ENCODE measurements at places on chromosomes 6 and 20.

- no peak overlapping the region for H3K27ac ChIP-seq
- DNase-seq: no peak
- H3K27me3 ChIP-seq: no peaks in the 10 kb centered on the region
- peaks cover 15% of the 10 kb centered on the region for H3K36me3 ChIP-seq
- no peak overlapping the region for H3K4me3 ChIP-seq
These were observed 182.1 kb downstream of the UTRN start for GRCh38 chr6:144467172-144467762.

DNA sequence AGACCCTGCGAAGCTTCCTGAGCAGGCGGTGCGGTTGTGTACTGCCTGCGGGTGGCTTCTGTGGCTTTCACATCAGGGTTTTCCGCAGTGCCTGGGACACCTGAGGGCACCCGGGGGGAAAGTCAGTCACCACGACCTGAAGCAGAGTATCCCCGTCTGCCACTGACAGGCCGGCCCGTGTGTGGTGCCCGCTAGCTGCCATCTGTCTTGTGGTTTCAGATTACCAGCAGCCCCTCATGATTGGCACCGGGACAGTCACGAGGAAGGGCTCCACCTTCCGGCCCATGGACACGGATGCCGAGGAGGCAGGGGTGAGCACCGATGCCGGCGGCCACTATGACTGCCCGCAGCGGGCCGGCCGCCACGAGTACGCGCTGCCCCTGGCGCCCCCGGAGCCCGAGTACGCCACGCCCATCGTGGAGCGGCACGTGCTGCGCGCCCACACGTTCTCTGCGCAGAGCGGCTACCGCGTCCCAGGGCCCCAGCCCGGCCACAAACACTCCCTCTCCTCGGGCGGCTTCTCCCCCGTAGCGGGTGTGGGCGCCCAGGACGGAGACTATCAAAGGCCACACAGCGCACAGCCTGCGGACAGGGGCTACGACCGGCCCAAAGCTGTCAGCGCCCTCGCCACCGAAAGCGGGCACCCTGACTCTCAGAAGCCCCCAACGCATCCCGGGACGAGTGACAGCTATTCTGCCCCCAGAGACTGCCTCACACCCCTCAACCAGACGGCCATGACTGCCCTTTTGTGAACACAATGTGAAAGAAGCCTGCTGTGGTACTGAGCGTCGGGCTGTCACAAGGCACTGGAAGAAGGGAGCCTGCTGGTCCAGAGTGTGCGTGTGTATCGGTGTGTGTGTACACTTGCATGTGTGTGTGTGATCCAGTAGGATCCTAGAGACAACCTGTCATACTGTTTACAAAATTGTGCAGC lies 54.4 kb downstream of the GOPC start:
- DNase-seq: peak; percentile 77
- H3K27ac ChIP-seq: peak overlapping the region; percentile 88
- no peaks in the 10 kb centered on the region for H3K36me3 ChIP-seq
- H3K27me3 ChIP-seq: no peaks in the 10 kb centered on the region
- peaks cover 23% of the 10 kb centered on the region for H3K4me1 ChIP-seq
- peak overlapping the region; percentile 71 for H3K4me3 ChIP-seq

GRCh38 chr6:33052627-33053026 lies 20.8 kb downstream of the HLA-DPA1 start:
- H3K27ac ChIP-seq: no peak overlapping the region
- no peak for DNase-seq
- H3K4me3 ChIP-seq: no peak overlapping the region
- no peaks in the 10 kb centered on the region for H3K27me3 ChIP-seq
- no peaks in the 10 kb centered on the region for H3K4me1 ChIP-seq

- no peak overlapping the region for H3K27ac ChIP-seq
- no peak overlapping the region for H3K4me3 ChIP-seq
- no peaks in the 10 kb centered on the region for H3K27me3 ChIP-seq
- H3K36me3 ChIP-seq: no peaks in the 10 kb centered on the region
- peaks cover 13% of the 10 kb centered on the region for H3K4me1 ChIP-seq
These were observed 3.9 kb upstream of the FANCE start for GRCh38 chr6:35448191-35448590.

DNA sequence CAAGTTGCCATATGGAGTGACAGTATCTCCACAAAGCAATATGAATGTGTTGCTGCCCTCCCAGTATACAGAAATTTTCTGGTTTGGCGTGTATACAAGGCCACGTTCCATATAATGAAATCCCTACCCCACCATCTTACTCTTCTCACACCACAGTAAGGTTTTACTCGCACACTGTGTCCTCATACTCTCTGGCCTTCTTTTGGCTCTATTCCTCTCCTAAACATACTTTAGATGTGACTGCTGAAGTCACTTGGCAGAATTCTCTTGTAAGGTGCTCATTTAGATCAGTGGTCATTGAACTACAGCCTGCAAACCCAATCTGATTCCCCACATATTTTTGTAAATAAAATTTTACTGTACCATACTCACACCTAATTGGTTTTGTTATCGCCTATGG lies 123.2 kb downstream of the RFPL4B start:
- H3K27ac ChIP-seq: no peak overlapping the region
- no peak overlapping the region for H3K4me3 ChIP-seq
- no peak for DNase-seq
- no peaks in the 10 kb centered on the region for H3K27me3 ChIP-seq
- H3K4me1 ChIP-seq: no peaks in the 10 kb centered on the region

DNA sequence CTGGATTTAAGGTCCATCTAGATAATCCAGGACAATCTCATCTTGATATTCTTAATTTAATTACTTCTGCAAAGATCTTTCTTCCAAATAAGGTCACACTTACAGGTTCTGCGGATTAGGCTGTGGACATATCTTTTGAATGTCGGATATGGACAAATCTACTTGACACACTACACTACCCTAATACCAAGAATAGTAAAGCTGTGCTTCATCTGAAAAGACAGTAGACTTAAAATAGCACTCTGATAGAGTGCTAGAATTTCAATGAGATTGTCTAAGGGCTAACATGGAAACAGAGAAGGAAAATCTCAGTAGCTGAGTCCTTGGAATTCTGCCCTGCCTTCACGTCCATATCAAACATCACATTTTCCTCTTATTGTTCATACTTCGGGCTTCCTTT lies 1238.0 kb downstream of the EPHA7 start:
- H3K27ac ChIP-seq: no peak overlapping the region
- no peak overlapping the region for H3K4me3 ChIP-seq
- no peaks in the 10 kb centered on the region for H3K27me3 ChIP-seq

DNA sequence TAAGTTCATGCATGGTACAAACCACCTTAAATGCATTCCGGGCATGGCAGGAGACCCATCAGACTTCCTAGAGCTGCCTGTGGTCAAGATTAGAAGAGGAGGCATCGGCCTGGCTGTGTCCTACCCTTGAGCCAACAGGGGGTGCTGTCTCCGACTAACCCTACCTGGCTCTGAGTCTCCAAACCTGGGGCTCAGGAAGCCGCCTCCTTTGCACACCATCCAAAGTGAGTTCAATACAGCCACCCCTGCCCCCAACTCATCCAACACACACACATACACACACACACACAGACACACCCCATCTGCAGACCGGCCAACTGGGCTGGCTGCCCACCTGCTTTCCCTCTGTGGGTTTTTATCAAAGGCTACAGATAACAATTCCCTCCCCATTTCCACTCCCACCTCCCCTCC lies 77.0 kb downstream of the JPH2 start:
- no peak overlapping the region for H3K27ac ChIP-seq
- no peak overlapping the region for H3K4me3 ChIP-seq
- no peaks in the 10 kb centered on the region for H3K36me3 ChIP-seq
- H3K4me1 ChIP-seq: peaks cover 11% of the 10 kb centered on the region

GRCh38 chr6:158970640-158971275 lies 29.2 kb downstream of the RSPH3 start:
- H3K27me3 ChIP-seq: no peaks in the 10 kb centered on the region
- H3K27ac ChIP-seq: no peak overlapping the region

- H3K4me3 ChIP-seq: no peak overlapping the region
- no peaks in the 10 kb centered on the region for H3K27me3 ChIP-seq
- no peak for DNase-seq
- no peak overlapping the region for H3K27ac ChIP-seq
- no peaks in the 10 kb centered on the region for H3K36me3 ChIP-seq
These were observed 107.0 kb downstream of the OLIG3 start for GRCh38 chr6:137387096-137387764.

DNA sequence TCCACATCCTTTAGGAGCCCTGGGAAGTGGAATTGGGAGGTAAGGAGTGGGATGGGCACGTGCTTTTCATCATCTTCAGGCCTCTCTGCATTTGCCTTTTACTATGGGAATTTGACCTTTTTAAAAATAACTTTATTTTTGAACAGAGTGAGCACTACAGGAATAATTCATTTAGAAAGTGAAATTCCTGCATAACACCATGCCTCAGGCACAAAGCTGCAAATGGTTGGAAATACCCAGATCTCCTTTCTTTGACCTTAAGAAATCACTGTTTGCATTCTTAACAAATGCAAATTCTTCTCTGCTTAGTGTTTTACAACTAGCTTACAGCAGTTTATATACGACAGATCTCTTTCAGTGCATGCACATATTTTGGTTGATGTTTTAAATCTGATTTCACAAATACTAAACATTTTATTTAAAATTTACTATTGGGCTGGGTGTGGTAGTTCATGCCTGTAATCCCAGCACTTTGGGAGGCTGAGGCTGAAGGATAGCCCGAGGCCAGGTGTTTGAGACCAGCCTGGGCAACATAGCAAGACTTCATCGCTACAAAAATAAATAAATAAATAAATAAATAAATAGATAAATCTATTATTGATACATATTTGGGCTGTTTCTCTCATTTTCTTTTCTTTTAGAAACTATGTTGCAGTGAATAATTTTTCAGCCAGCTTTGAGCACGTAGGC lies 24.5 kb downstream of the CST8 start:
- H3K36me3 ChIP-seq: no peaks in the 10 kb centered on the region
- H3K27ac ChIP-seq: no peak overlapping the region
- no peaks in the 10 kb centered on the region for H3K27me3 ChIP-seq
- no peak overlapping the region for H3K4me3 ChIP-seq

DNA sequence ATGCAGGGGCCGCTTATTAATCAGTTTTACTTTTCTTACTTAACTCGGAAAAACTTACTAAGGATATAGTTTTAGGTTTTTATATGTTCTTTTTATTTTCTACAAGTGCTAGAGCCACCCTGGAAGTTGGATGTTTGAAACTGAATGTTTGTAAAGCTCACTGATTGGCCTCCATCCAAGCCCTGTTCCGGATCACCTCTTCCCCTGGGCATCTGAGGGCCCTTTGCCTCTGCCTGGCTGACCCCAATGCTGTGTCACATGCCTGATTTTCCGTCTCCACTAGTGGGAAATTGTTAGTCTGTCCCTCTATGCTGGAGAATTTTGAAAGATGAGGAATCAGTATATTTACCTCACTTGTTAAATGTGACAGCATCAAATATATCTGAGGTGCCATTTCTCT lies 79.3 kb downstream of the SLC35F1 start:
- no peak overlapping the region for H3K4me3 ChIP-seq
- no peaks in the 10 kb centered on the region for H3K27me3 ChIP-seq
- H3K4me1 ChIP-seq: no peaks in the 10 kb centered on the region
- H3K36me3 ChIP-seq: no peaks in the 10 kb centered on the region
- no peak overlapping the region for H3K27ac ChIP-seq
- DNase-seq: no peak

DNA sequence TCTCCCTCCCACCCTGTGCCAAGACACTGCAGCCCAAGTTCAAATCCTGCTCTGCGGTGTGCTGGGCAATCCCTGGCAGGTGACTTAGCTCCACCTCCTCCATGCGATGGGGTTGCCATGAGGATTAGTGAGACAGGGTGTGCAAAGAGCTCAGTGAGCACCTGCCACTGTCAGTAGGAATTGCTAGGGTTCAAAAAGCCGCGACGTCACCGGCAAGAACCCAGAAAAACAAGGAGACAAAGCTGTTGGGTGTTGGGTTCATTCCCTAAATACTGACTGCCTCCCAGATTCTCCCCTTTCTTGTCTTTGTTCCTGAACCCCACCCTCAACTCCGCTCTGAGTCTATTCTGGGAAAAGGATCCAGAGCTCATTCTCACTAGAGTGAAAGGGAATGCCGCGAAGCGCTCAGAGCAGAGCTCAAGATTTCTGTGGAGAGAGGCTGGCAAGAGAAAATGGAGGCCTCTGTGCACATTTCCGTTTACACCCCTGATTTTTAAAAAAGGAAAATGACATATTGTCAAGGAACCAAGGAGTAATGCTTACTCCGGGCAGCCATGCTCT lies 13.3 kb downstream of the PMEPA1 start:
- H3K27me3 ChIP-seq: no peaks in the 10 kb centered on the region
- no peak for DNase-seq
- H3K27ac ChIP-seq: no peak overlapping the region
- no peaks in the 10 kb centered on the region for H3K36me3 ChIP-seq
- H3K4me3 ChIP-seq: no peak overlapping the region

DNA sequence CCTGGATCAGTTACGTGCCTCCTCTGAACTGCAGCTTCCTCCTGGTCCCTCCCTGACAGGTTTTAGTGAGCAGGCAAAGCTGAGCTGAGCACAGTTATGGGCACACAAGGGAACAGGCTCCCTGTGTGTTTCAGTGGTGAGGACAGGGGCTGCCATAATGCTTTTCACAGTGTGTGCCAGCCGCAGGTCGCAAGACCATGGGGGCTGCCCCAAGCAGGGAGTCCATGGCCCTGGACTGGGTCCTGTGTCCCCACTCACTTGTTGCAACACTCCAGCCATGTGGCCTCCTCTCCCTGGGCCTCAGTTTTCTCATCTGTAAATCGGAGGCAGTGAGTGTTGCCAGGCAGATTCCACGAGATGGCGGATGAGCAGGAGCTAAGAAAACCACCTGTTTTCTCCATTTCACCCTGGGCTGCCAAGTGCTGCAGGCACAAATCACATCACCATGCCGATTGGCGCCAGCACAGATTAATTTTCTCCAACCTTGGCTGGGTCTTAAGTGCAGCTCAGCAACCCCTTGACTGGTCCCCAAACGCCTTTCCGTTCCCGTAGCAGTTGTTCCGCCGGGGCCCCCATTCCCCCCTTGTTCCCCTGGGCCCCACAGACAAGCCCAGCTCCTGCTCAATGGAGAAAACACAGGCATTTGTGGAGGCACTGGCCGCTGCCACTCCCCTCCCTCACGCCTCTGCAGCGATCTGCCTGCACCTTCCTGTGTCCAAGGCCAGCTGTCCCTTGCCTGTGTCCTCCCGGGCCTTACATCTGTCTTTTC lies 57.1 kb upstream of the NNAT start:
- no peaks in the 10 kb centered on the region for H3K4me1 ChIP-seq
- no peak for DNase-seq
- no peaks in the 10 kb centered on the region for H3K36me3 ChIP-seq
- no peak overlapping the region for H3K4me3 ChIP-seq
- no peaks in the 10 kb centered on the region for H3K27me3 ChIP-seq

GRCh38 chr6:31114970-31115849 lies 610 bp downstream of the PSORS1C1 start:
- H3K4me3 ChIP-seq: no peak overlapping the region
- peaks cover 11% of the 10 kb centered on the region for H3K4me1 ChIP-seq
- peak overlapping the region; percentile 45 for H3K27ac ChIP-seq
- H3K27me3 ChIP-seq: peaks cover 2% of the 10 kb centered on the region
- no peak for DNase-seq

Measured in gastrocnemius medialis (tissue), 4 donors.